ENCODE measurements at places on chromosomes 1 and 21. TPM values are rescaled to one million over a fixed set of nuclear protein-coding genes. Genes with fewer than 3 reads are reported as not detected.

The MTMR11 gene
- total RNA-seq = 6.5 TPM

The PTPN22 gene
- total RNA-seq = 3.1 TPM

The HRNR gene
- total RNA-seq = not detected

The SPATA6 gene
- total RNA-seq = 2.1 TPM

The SZT2 gene
- 19.9 TPM for total RNA-seq

The TCEA3 gene
- 10.7 TPM for total RNA-seq

The CDC42BPA gene
- total RNA-seq = 40.1 TPM

The RXFP4 gene
- under 0.01 TPM for total RNA-seq

The AADACL3 gene
- not detected for total RNA-seq

The ZNF648 gene
- not detected for total RNA-seq

The ITLN2 gene
- 1.4 TPM for total RNA-seq

The ANKRD34A gene
- 0.28 TPM for total RNA-seq

The NMNAT2 gene
- total RNA-seq = 10.4 TPM

The DUSP12 gene
- total RNA-seq = 24.0 TPM

Measured in regular cardiac myocyte (primary cell).